H7 (cell line): ENCODE measurements at places on chromosomes 7 and 10.

DNA sequence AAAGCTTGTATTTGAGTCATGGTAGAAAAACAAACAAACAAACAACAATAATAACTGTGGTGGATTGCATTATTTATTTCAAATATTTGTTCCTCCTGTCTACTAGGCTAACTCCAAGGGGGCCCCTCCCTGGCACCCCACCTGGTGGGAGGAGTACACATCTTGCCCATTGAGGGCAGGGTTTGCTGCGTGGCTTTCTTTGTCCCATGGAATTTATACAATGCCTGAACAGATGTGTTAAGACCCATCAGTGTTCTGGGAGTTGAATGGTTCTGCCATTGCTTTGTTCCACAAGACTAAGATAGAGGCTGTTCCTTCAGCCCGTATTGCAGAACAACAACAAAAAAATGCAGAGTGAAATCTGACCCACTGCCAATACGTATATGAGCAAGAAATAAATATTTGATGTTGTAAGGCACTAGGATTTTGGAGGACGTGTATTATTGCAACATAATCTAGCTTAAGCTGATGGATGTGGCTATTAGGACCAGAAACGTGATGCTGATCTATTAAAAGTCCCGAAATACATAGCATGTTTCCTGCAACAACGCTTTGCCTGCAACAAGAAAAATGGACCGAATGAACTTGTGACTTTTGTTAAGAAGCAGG lies 119.1 kb upstream of the JCAD start:
- no peak for DNase-seq

DNA sequence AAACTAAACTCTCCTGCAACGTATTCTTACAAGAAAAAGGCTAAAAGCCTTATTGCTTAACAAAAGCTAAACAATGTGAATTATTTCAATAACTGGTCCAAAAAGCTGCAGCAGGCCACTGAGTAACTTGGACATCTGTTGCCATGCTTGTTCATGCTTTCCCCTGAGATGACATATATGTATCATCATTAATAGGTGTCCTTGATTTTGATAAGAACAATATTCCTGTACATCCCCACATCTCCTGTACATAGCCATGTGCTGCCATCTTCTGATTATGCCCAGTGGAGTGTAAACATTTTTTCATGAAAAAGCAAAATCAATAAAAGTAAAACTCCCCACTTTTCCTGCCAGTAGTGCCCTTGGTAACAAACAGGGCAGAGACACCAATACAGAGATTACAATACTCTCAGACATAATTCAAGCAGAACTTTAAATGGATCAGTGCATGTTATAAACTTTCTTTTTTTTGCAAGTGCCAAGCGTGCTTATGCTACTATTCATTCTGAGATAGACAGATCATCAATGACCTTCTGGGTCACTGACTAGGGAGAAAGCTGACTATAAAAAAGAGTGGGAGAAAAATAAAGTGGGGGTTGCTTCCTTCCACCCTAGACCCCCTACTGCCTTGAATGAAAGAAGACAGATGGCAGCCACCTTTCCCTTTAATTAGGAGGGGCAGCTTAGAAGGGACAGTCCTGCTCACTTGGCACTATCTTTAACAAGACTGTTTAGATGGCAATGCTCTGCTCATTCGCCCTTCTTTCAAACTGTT lies 205.5 kb upstream of the KLF14 start:
- DNase-seq = no peak

DNA sequence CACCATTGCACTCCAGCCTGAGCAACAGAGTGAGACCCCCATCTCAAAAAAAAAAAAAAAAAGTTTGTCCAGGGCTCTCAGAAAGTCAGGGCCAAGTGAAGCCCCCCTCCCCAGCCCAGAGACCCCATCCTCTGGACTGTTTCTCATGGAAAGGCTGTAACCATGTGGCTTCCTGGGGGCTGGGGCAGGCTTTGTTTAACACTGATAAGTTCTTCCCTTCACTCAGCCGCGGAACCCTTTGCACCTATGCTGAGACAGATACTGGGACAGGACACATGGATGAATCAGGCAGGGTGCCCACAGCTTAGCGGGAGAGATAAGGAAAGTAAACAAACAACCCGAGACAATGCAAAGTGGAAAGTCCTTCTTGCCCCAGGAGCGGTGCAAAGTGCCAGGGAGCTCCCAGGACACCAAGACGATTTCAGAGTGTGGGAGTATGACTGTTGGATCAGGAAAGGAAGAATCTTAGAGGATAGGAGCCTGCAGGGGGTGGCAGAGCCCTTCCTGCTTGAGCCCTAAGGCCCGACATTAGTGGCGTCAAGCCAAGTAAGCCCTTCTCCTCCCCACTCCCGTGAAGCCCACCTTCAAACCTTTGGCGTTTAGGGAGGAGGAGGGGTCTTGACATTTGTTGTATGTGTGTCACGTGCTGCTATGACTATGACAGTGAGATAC lies 11.6 kb downstream of the MLXIPL start:
- peak; percentile 57 for DNase-seq

GRCh38 chr10:97168645-97169044 lies 17.1 kb downstream of the SLIT1 start:
- DNase-seq = no peak

- DNase-seq = no peak
Observed at GRCh38 chr10:112778579-112778978, 171.5 kb upstream of the TCF7L2 start.

- no peak for DNase-seq
Observed at GRCh38 chr10:48803801-48804584, 119.3 kb downstream of the WDFY4 start.

GRCh38 chr10:118915161-118915560 lies 114.4 kb upstream of the NANOS1 start:
- DNase-seq = no peak

- no peak for DNase-seq
Observed at GRCh38 chr10:8278099-8278498, 223.6 kb downstream of the GATA3 start.

- no peak for DNase-seq
Observed at GRCh38 chr7:100132126-100132525, 5.4 kb downstream of the MBLAC1 start.
